NCI-H748 treated with DMSO at 0.1 percent for 48 hours (cell line): ENCODE measurements at places on chromosomes 1 and 21.

- no peak for DNase-seq
Observed at GRCh38 chr1:24202987-24203386, 15.9 kb upstream of the IFNLR1 start.

DNA sequence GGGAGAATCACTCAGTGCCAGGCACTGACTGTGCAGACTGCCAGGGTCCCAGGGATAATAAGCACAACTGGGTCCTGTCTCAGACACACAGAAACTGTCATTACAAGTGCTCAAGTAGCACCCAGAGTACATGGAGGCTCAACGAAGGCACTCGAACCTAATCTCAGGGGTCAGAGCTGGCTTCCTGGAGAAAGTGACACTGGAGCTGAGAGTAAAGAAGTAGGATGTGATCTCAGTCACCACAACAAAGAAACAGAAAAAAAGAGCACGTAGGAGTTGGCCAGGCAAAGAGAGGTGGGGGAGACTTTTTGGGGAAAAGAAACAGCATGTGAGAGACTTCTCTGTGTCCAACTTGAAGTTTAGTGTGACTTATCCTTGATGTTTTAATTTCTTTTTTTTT is 1.3 kb downstream of the CATSPER4 start:
- no peak for DNase-seq

DNA sequence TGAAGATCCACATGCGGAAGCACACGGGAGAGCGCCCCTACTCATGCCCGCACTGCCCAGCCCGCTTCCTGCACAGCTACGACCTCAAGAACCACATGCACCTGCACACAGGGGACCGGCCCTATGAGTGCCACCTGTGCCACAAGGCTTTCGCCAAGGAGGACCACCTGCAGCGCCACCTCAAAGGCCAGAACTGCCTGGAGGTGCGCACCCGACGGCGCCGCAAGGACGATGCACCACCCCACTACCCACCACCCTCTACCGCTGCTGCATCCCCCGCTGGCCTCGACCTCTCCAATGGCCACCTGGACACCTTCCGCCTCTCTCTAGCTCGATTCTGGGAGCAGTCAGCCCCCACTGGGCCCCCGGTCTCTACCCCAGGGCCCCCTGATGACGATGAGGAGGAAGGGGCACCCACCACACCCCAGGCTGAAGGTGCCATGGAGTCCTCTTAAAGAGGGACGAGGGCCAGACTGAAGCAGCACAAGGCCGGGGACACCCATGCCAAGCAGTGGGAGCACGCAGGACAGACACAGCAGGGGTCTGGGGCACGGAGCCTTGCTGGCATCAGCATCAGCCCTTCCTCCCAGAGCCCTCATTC is 13.7 kb downstream of the ZBTB7B start:
- DNase-seq, result no peak

- peak; percentile 36 for DNase-seq
Observed at GRCh38 chr1:234776876-234777855, 167.2 kb upstream of the IRF2BP2 start.

GRCh38 chr1:31095298-31095981 is 29.9 kb upstream of the PUM1 start:
- no peak for DNase-seq
